ENCODE measurements at places on chromosomes 1 and 21.

DNA sequence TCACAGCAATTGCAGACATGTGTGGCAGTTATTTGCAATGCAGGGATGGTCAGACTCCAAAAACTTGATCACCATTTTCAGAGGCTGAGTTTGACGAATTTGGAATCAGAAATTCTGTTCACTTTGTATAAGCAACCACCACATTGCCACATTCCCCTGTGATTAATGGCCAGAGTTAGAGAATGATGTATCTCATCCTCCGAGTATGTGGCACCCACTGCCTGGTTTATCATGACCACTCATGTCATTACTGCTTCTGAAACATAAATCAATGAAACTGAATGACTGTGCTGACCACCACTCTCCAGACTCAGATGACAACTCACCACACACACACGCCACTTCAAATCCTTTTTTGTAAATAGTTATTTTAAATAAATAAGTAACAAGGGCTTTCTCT lies 66.6 kb upstream of the CACHD1 start:
- no peak for DNase-seq

GRCh38 chr1:184152974-184153373 lies 101.4 kb downstream of the TSEN15 start:
- DNase-seq, result no peak

DNA sequence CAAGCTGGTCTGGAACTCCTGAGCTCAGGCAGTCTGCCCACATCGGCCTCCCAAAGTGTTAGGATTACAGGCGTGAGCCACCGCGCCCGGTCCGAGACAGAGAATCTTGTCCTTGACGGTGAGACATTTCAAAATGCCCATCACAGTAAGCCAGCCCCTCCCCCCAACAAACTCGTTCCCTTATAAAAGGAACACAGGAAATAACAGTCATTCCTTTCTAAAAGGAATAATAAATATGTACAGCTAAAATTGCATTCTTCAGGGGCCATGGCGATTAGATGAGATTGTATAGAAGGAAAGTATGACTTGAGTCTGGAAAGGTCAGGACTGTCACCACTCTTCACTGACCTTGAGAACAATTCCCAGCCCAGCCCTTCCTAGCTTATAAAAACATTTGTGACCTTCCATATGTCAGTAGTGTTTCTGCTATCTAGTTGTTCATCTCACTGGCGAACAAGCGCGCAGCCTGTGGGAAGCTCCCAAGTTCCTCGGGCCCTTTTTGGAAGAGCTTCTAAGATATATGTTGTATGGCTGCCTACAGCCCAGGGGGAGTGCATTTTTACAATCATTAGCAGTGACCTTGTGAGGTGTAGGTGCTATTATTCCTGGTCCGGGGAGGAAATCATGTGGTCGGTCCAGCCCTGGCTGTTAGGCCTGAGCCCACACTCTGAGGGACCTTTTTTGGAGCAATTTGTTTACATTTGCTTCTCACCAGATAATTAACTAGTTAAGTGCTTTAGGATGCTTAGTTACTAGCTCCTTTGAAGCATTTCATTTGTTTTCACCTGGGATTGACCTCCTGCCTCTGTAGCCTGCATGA lies 8.7 kb downstream of the SZRD1 start:
- DNase-seq, result no peak

DNA sequence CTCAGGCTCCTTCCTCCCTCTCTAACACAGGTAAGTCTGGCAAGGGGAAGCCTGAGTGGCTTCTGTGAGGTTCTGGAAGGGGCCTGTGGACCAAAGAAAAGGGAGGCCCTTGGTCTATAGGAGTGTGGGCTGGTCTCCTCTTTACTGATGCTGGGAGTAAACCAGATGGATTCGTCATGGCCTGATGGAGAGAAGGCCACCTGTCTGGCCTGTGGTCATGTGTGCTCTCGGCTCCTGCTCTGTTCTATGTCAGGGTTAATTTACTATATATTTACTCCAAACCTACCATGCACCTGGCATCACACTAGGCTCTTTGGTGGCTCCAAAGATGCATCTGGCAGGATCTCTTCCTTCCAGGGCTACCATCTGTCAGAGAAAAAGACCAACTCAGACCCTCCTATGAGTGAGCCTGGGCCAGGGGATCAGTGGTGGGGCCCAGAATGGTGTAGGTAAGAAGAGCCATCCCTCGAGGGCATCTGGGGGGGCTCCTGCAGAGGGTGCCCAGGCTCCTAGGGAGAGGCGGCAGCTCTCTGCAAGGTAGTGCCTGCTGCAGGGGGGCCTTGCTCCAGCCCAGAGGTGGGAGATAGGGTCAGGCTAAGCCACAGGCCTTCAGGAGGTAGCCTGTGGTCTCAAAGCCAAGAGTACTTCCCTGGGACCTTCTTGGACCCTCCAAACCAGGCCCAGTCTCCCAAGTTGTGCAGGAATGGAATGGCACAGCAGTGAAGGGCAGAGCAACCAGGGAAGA lies 68.2 kb upstream of the SELENON start:
- no peak for DNase-seq

DNA sequence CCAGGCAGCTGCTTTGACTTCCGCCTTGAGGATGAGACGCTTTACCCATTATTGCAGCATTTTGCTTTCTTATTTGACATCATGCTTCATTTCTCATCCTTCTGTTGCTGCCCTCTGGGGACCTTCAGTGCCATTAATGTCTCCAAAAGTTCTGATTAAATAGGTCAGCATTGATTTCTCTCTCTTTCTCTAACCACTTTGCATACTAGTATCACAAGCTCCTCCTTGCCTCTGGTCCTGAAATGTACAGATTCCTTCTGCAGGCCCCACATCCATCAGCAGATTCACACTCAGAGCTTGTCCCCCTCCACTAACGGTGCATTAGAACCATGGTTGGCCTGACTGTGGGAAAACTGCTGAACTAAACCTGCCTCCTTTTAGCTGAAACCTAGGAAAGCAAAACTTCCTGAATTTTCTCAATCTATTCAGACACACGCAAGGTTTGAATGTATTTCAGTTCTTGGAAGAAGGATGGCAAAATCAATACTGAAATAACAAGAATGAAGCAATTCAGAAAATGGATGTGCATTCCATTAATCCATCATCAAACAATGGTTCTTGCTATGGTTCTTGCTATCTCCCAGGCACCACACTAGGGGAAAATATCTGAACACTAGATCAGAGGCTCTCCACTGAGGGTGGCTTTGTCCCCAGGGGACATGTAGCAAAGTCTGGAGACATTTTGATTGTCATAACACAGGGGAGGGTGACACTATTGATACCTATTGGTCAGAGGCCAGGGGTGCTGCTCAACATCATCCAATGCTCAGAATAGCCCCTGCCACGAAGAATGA lies 154.5 kb downstream of the PCP4 start:
- no peak for DNase-seq

GRCh38 chr1:46166521-46167462 lies 8.1 kb upstream of the TSPAN1 start:
- peak; percentile 68 for DNase-seq

- DNase-seq, result no peak
Measured at GRCh38 chr1:41560496-41560895, 76.0 kb upstream of the EDN2 start.

GRCh38 chr1:88783145-88783544 lies 99.1 kb downstream of the PKN2 start:
- DNase-seq, result no peak

- DNase-seq, result no peak
Measured at GRCh38 chr1:212467843-212468482, 35.2 kb downstream of the NENF start.

DNA sequence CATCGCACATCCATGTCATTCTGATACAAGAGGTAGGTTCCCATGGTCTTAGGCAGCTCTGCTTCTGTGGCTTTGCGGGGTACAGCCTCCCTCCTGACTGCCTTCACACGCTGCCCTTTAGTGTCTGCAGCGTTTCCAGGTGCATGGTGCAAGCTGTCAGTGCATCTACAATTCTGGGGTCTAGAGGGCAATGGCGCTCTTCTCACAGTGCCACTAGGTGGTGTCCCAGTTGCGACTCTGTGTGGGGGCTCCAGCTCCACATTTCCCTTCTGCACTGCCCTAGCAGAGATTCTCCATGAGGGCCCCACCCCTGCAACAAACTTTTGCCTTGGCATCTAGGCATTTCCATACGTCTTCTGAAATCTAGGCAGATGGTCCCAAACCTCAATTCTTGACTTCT lies 138.2 kb upstream of the BRINP3 start:
- no peak for DNase-seq

- peak; percentile 67 for DNase-seq
Measured at GRCh38 chr1:91948501-91949355, 473 bp upstream of the BRDT start.

DNA sequence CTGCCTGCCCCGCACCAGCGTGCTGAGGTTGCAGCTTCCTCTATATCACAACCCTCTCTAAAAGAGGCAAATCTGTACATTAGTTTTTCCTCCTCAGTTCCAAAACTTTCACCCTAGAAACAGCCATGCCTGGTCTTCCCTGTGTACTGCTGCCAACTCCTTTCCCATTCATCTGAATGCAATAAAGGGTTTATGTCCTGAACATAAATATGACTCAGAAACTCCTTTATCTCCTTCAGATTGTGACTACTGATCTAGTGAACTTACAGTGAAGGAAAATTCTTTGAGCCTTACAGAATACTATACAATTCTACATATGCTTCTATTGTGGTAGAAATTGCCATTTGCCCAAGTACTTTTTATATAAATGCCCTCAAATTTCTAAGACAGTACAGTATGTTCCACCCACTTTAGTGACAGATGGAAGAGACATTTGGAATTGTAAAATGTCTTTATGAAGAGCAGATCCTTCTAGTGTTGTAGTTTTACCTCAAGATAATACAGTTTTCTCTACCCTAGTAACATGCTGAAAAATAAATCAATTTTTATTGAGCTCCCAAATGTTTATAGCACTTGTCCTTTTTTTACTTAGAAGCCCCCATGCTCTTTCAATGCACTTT lies 345.1 kb upstream of the SNX7 start:
- DNase-seq, result no peak

- DNase-seq, result no peak
Measured at GRCh38 chr1:185284533-185285276, 32.3 kb downstream of the IVNS1ABP start.

DNA sequence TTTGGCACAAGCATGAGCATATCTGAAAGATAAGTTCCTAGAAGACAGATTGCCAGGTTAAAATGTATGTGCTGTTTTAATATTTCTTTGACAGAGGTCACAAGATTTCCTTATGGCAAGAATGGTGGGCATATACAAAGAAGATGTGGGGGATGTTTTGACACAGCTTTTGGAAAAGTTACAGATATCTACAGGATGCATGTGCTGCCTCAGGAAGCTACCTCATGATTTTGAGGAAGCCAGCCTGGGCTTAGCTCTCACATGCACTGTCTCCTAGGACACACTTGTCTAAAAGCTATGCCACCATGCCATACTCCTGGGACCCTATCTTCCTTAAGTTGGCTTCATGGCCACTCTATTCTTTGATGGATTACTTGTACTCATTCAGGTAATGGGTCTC lies 99.9 kb downstream of the C1orf94 start:
- DNase-seq, result no peak

GRCh38 chr1:202643397-202644218 lies 66.6 kb downstream of the SYT2 start:
- no peak for DNase-seq

GRCh38 chr1:7287013-7287412 lies 484.1 kb upstream of the VAMP3 start:
- no peak for DNase-seq

DNA sequence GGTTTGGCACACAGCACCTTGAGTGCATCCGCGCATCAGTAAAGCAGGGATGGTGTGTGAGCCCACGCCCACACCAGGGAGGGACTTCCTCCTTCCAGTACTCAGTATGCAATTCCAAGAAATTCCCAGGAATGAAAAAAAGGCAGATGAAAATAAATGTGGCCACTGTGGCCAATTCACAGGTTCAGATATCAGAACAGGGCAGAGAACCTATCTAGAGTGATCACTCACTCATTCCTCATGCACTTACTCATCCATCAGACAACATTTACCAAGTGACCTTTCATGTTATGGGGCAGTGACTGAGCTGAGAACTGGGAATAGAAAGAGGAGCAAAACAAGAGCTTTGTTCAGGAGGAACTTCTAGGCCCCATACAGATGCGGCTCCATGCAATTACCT lies 113.7 kb downstream of the ZSCAN20 start:
- DNase-seq, result no peak

DNA sequence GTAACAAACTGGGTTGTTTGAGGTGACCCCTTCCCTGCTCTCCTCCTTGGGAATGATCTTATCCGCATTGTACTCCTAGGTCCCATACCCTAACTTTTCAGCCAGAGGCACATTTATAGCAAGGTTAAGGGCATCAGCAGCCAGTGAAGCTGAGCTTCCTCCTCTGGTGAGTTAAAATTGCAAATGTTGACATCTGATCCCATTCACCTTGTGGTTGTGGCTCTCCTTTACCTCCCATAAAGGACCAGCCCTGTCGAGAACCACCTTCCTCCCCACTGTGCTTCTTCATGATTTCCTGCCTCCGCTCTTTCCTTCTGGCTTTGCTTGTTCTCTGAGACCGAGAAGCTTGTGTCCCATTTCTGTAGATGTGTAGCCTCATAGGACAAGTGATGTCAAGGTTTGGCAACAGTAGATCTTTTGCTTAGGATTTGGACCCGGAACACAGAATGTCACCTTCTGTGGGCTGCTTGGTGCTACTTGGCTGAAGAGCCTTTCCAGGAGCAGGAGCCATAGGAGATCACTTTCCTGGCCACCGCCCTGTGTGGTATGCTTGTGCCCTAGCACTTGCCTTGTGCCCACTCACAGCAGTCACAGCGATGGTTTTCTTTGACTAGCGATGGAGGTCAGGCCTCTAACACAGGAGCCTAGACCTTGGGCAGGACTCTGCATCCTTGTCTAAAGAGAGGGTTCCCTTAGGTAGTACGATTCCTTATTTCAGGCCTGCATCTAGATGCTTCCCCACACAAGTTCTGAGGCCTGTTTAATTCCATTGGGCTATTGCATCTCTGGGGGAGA lies 18.8 kb downstream of the SZRD1 start:
- DNase-seq, result no peak

- DNase-seq, result no peak
Measured at GRCh38 chr1:85258536-85259117, 835 bp downstream of the C1orf52 start.

DNA sequence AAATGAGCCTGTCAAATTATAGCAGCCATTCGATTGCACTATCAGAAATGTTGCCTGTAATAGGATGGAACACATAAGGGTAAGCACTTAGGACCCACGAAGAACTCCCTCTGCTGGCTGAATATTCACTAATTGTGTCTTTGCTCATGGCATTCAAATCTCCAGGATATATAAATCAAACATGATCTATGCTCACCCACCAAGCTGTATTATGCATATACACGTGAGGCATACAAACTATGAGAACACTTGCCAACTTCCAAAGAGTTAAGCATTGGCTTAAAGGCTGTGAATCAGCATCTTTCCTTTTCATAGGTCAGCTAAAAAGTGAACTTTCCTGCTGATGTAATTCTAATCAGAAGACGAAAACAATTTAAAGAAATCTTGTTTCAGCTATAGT lies 34.5 kb downstream of the TMPRSS15 start:
- DNase-seq, result no peak

- no peak for DNase-seq
Measured at GRCh38 chr1:119909890-119910596, 13.7 kb upstream of the ADAM30 start.

DNA sequence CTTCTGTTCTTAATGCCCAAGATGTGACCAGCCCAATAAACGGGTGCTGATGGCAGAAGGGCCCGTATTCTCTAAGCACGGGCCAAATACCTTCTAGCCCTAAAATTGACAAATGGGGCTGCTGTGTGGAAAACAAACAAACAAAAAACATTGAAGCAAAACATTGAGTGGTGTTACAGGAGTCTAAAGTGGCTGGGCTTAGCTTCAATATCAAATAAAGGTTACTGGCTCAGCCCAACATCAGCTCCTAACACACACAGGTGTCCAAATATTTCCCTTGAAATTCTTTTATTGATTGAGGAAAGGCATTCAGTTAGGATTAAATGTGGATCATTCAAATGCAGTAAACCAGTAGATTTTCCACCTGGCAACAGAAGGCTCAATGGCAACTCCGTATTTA lies 13.3 kb upstream of the TTF2 start:
- DNase-seq, result no peak

All from activated CD8-positive, alpha-beta memory T cell treated with anti-CD3 and anti-CD28 coated beads, Interleukin-2, amount 10 ng/mL, durations not matched to agents 7 days and 5 days (primary cell).